ENCODE measurements at places on chromosomes 3 and 15.

DNA sequence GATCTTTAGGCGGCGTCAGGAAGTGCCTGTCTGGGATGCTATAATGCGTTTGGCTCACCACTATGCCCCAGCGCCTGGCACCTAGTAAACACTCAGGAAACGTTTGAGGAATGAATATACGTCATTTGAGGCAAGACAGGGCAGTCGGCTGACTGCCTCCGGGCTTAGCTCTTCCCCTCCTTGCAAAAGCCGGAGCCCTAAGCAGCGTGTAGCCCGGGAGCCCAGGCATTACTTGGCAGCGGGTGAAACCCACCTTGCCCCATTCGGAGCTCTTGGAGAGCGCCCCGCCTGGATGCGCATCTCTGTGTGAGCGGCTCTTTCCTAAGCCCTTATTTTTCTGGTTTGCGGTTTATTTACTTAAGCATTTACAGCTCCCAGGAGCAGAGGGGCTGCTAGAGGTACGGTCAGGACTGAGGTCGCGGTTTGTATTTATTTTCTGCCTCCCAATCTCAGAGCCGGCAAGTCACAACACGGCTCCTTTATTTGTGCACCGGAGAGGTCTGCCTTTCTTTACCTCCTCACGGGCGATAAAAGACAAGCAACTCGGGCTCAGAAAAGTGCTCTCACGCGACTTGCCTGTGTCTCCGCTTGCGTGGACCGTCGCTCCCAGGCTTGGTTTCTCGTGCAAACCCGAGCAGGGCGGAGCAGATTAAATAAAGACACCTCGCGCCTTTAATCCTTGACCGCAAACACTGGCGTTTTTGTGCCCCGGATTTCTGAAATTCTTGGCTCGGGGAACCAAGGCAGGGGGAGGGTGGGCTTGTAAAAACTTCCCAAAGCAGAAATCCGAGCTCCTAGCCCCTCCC lies 737 bp upstream of the ITPR1 start:
- no peak for DNase-seq

- DNase-seq = no peak
These were observed 43.7 kb upstream of the KCNMB2 start for GRCh38 chr3:178492491-178492890.

GRCh38 chr15:62757535-62757934 lies 285.0 kb upstream of the TPM1 start:
- no peak for DNase-seq

- no peak for DNase-seq
These were observed 30.7 kb downstream of the NUP210 start for GRCh38 chr3:13389378-13389777.

DNA sequence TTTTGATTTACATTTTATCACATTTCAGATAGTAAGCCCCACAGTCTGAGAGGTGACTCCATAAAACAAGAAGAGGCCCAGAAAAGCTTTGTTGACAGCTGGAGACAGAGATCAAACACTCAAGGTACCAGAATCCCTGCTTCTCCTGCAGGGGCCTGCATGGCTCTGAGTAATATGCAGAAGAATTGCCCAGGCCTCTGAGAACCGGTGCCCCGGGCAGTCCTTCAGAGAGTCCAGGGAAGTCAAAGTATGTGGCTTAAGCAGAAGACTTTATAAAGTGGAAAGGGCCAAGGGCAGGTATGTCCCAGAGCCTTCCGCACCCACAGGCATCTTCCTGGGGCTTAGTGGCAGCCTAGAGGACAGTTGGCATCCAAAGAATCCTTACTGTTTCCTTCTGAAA lies 12.8 kb downstream of the ATRIP start:
- DNase-seq = no peak

DNA sequence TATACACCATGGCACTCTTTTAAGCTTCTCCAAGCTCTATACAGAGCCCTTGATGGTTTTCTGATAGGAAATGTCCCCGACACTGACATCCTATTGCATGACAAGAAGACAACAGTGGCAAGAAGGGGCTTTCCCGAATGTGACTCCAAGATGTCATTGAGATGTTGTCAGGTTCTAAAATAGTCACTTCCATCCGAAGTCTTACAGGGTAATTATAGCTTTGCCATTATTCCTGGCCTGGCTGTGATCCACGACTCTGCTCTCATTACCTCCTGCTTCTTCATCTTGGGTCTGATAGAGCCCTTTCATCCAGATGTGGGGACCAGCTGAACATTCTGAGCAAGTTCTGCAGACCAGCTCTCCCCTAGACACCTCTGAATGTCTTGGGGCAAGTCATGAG lies 40.6 kb upstream of the ADAMTS9 start:
- DNase-seq = no peak

DNA sequence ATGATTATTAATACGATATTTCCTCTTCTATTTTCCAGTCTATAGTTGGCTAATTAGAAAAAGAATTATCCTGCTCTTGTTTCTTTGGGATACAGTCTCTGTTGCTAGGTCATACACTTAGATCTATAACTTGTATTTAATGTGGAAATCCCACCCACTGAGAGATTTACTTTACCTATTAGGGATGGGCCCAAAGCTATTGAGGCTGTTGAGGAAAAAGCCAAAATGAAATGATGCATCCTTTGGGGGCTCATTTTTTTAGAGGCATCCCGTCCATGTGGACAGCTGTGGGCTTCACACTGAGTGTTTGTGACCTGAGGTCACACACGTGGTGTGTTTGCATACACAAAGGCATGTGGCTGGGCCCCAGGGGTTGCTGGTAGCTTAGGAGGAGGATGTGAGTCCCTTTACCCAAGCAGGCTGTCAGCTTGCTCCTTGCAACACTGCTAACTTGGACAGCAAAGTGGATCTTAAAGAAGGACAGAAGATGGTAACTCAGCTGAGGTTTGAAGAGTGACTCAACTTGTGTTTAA lies 477.4 kb downstream of the AGBL1 start:
- no peak for DNase-seq

DNA sequence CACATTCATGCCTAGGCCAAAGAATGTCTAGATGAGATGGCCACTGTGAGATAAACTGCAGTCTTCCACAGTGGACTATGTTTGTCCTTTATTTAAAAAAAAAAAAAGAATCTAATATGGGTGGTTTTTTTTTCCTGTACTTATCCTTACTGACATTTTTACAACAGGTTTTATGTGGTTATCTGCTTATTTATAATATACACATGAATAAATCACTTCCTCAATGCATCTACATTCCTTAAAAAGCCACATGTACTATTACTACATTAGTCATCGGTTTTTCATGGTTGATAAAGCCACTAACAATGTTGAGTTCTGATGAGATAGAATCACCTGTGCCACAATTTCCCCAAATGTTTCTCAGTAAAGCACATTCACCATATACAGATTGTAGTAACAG lies 341.3 kb upstream of the THBS1 start:
- DNase-seq = no peak

GRCh38 chr3:139839014-139839413 lies 96.0 kb upstream of the CLSTN2 start:
- no peak for DNase-seq

GRCh38 chr3:117893638-117894037 lies 1141.0 kb downstream of the IGSF11 start:
- no peak for DNase-seq

- no peak for DNase-seq
These were observed 166.7 kb upstream of the THBS1 start for GRCh38 chr15:39414201-39414600.

DNA sequence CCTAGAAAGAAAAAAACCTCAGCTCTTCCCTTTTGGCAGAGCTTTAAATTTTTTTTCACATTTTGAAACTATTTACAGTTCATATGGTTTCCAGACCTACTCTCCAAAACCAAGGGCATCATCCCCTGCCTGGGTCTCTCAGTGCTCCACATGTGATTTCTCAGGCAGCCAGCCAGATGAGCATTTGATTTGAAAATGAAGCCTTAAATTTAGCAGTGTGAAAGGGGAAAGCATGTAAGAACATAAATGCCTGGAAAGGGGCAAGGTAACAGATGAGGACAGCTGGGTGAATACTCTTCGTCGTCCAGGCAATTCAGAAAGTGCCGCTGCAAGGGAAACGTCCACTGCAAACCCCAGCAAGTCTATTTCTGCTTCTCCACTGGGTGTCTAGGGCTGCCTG lies 94.8 kb downstream of the ATP8B4 start:
- no peak for DNase-seq

- no peak for DNase-seq
These were observed 16.8 kb downstream of the PAQR5 start for GRCh38 chr15:69315402-69316110.

DNA sequence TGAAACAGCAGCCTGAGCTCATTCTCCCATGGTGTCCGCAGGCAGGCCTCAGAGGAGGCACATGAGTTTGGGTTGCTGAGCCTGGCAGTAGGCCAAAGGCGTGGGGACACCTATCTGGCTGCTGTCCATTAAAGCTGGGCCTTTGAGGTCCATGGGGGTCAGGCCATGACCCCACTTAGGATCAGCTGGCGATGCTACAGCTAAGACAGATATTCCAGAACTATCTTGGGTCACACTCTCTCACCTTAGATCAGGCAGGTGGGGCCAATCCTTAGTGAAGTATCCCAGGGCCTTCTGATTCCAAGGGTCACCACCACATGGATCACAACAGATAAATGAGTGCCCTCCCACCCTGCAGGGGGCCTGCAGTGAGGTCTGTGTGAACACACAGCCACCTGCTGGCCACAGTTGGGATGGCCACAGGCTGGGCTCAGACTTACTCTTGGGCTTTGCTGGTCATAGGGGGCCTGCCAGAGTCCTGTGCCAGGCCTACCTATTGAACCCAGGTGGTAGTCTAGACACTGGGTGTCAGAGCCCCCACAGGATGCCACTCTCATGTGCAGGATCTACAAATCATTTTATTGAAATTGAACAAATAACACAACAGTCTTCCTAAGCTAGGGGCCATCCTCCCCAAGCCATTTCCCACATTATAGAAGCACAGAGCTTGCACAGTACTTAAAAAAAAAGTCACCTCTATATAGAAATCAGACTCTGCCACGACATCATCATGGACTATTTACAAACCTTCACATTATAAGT lies 2.0 kb upstream of the HYAL2 start:
- DNase-seq = no peak

DNA sequence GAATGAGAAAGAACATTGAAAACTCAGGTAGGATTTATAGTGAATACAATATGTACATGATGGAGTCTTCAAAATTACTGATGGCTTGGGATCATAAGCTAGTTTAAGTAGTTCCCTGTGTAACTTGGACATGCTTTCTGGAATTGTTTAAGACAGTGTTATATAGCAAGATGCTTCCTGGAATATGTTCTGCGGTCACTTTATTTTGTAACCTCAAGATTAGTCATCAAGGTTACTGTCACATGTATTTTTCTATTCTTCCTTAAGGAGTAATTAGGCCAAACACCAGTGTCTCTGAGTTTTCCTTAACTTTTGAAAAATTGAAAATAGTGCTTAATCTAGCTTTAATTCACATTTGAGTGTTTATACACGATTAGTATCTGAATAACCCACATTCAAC lies 760.3 kb upstream of the ARRDC4 start:
- DNase-seq = no peak

DNA sequence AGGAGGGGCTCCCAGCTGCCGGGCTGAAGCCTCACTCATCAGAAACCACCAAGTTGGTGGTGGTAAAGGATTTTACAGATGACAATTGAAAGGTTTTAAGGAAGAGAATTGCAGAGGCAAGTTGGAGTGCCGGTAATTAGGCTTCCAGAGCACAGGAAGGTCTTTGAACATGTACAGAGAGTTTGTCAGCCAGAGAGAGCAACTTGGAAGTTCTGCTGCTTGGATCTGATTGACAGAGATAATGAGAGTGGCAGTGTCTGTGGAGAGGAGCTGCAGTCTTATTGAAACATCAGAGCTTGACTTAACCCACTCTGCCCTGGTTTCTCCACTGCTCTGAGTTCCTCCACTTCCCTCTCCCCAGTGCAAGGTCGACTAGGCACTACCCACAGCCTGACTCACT lies 448.6 kb downstream of the EPHB1 start:
- no peak for DNase-seq

GRCh38 chr3:29153811-29154210 lies 127.1 kb upstream of the RBMS3 start:
- no peak for DNase-seq
